ENCODE measurements at places on chromosomes 11 and 22. TPM values are rescaled to one million over a fixed set of nuclear protein-coding genes. Genes with fewer than 3 reads are reported as not detected.

DNA sequence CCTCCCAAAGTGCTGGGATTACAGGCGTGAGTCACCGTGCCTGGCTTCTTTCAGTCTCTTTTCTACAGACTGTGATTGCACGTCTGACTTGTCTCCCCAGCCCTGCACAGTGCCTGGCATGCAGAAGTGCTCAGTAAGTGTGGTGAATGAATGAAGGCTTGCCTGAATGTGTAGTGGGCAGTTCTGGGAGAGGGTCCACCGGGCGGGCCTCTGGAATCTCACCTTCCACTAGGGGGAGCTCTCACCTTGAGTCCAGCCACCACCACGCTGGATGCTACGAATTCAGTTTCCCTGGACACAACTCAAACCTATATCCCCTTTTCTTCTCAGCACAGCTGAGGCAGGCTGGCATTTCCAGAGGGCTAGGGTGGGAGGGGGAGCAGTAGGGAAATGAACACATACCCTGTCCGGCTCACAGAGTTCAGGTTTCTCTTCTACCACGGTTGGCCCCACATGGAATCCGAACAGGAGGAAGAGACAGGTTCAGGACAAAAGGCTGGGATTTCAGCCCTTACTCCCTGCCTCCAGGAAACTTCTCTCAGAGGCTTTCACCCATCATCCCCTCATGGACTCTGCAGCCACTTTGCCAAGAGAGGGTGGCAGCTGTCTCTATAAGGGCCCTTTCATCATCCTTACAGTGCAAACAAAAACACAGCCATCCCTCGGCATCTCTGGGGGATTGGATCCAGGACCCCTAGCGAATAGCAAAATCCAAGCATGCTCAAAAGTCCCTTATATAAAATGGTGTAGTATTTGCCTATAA lies 86.8 kb downstream of the NECTIN1 start:
- DNase-seq = no peak

- no peak for DNase-seq
Measured at GRCh38 chr22:31730344-31730711, 19.6 kb downstream of the PRR14L start.

GRCh38 chr11:96132437-96132836 lies 208.5 kb upstream of the MTMR2 start:
- DNase-seq = no peak

DNA sequence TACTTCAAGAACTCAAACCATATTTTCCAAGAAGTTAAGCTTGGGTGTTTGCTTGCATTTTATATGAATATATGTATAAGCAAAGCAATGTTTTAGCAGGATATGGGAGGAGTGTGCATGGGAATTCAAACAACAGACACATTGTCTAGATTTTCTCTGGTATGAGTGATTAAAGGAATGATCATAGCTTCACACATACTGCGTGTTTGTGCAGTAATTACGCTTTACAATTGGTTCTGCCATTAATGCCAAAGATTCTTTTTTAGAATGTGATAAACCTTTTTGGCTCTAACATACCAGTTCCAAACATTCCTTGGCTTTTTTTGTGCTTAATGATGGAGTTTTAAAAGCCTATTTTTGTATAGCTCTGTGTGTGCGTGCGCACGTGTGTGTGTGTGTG lies 54.0 kb downstream of the CCDC34 start:
- no peak for DNase-seq

DNA sequence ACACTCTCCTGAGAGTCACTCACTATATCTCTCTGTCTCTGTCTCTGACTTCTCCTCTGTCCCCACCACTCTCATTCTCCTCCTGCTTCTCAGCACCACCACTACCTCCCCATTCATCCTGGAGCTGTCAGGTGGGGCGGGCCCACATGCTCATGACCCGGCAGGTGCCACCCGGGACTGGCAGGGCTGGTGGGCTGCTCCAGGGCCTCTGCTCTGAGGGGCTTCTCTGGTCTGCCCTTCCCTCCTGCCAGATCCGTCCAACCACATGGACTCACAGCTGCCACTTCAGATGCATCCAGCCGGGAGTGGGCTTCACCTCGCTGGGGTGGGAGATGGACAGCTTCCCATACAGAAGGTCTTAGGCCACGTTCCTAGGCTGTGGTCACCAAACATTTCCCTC lies 4.8 kb upstream of the EMID1 start:
- DNase-seq = no peak

MDK gene
- 2.8 TPM for total RNA-seq
